ENCODE measurements at places on chromosomes 1 and 21. TPM values are rescaled to one million over a fixed set of nuclear protein-coding genes. Genes with fewer than 3 reads are reported as not detected.

- DNase-seq: no peak
Observed at GRCh38 chr1:54842963-54843362, 41.8 kb upstream of the TTC22 start.

- no peak for DNase-seq
Observed at GRCh38 chr1:162391790-162392563, 10.4 kb downstream of the C1orf226 start.

GRCh38 chr1:23019863-23020625 is 776 bp downstream of the KDM1A start:
- DNase-seq: peak; percentile 29

GRCh38 chr1:169568497-169568896 is 17.8 kb downstream of the F5 start:
- DNase-seq: no peak

DNA sequence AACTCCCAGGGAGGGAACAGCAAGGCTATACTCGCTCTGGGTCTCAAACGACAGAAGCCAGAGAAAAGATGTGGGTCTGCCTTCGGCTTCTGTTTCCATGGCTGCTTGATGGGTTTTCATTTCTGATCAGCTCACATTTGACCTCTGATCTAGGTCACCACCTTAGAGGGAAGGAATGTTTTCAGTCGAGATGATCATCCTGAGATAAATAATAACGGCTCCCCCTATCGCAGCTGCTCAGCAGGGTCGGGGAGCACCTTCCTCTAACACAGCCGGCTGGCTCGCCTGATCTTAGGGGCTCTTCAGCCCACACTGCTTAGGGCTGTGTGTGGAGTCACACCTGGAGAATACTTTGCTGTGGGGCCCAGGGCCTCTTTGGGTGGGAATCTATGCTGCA is 53.1 kb upstream of the ZNF648 start:
- no peak for DNase-seq

GRCh38 chr1:12229386-12229834 is 420 bp upstream of the VPS13D start:
- no peak for DNase-seq

GRCh38 chr1:86191958-86192357 is 35.4 kb upstream of the COL24A1 start:
- no peak for DNase-seq

DNA sequence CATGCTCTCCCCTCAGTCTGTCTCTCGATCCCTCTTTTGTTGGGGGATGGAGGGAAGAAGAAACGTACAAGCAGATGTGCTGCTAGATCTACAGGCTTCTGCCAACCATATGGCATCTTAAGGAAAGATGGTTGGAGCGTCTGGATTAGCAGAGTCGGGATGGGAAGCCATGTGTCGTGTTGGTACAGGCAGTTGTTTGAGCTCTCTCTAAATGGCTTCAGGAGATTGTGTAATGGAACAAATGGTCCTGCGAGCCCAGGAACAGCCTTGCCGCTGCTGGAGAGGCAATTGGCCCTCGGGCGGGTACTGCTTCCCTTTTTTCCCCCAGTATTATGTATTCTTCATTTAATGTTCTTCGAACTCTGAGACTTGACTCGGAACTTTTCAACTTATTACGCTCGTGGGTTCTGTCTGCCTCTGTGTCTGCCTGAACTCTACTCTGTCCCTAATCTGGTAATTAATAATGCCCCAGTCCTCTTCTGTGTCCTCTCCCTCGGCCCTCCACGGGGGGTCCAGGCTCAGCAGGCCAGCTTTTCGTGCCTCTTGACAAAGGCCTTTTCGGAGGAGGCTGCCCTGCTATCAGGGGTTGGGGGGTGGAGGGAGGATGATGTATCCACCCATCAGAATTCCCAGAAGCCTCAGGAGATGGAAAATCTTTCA is 215.3 kb downstream of the SDCCAG8 start:
- no peak for DNase-seq

- DNase-seq: no peak
Observed at GRCh38 chr1:231827337-231828105, 200.9 kb downstream of the DISC1 start.

DNA sequence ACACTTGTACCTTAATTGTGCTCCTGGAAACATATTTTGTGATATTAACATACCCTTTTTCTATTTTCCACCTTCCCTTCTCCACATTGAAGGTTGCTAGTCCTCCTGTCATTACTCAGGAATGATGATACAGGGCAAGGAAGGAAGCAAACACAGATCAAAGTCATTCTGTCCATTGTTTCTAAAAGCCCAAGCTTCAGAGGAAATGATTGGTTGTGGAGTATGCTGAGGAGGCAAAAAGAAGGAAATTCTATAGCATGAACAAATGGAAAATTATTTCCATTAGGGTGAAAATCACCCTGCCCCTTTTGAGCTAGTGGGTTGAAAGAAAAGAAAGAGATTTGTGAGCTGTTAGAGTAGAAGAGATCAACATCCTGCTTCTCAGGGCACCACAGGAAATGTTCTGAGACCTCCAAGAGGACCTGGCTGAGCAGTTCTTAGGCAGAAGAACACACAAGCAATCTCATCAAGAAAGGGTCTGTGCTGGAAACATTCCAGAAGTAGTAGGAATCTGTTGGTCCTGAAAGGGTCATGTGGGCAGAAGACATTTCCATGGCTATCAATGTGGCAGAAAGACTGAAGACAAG is 29.0 kb upstream of the PRRX1 start:
- DNase-seq: no peak

DNA sequence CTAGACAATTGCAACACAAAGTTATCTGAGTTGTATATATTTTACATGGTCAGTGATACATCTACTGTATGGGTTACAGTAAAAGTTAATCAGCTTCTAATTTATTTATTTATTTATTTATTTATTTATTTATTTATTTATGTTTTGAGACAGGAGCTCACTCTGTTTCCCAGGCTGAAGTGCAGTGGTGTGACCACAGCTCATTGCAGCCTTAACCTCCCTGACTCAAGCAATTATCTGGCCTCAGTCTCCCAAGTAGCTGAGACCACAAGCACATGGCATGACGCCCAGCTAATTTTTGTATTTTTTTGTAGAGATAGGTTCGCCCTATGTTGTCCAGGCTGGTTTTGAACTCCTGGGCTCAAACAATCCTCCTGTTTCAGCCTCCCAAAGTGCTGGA is 241.6 kb downstream of the PTPRC start:
- no peak for DNase-seq

GRCh38 chr1:9827558-9828185 is 3.9 kb upstream of the CLSTN1 start:
- no peak for DNase-seq

GRCh38 chr1:59071289-59071688 is 225.6 kb upstream of the FGGY start:
- DNase-seq: no peak

DNA sequence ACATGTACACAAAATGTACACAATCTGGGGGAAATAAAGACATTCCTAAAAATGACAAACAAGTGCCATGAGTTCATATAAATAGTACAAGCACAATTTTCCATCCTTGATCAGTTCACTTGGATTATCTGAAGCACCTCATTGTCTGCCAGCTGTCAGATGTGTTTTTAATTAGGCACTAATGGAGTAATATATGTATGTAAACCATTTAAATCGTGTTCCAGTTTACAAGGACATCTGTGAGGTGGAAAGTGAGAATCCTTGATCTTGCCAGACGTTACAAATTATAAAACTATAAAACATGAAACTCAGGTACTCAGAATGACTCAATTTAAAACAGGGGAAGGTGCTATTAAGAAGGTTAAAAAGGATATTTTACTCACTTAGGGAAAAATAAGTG is 1312.2 kb downstream of the PLA2G4A start:
- DNase-seq: no peak

- DNase-seq: no peak
Observed at GRCh38 chr1:38760562-38760961, 99.0 kb downstream of the RRAGC start.

DNA sequence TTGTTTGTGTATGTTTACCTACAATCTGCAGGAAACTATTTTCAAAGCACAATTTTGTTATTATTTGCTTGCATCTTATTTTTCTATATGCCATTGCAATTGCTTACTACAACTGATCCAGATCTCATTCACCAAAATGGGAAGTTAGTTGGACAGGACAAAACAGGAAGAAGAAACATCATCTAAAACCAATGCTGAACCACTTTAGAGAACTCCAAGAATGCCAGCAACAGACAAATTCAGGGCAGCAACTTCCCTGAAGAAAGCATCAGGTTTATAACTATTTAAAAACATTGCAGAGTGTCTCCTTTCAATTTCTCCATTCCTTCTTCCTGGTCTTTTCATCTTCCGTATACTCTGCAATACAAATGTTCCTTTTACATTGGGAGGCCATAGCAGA is 82.4 kb upstream of the SMYD2 start:
- DNase-seq: no peak

DNA sequence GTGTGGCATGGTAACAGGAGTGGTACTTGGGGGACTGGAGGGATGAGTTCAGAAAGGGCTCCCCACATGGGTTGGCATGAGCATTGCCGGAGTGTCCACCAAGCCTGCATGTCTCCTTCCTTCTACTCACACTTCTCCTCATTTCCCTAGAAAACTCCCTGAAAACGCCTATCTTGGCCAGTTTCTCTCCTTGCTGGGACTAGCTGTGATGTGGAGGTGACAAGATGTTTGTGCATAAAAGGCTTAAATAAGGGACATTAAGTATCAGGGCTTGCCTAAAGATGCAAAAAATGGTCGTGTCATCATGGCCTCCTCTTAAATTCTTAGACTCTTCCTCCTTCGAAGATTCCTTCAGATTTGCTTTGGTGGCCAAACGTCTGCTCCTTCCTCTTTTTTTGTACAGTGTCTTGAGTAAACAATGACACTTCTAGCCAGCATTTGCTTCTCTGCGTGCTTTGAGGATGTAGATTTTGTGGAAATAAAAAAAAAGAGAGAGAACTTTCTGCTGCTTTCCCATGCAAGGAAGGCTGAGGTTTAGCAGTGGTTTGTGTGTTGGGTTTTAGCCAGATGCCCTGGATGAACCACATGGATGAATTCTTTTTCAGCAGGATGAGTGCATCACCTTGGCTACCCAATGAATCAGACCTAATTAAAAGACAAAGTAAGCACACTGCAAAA is 239.1 kb upstream of the IRF2BP2 start:
- no peak for DNase-seq

DNA sequence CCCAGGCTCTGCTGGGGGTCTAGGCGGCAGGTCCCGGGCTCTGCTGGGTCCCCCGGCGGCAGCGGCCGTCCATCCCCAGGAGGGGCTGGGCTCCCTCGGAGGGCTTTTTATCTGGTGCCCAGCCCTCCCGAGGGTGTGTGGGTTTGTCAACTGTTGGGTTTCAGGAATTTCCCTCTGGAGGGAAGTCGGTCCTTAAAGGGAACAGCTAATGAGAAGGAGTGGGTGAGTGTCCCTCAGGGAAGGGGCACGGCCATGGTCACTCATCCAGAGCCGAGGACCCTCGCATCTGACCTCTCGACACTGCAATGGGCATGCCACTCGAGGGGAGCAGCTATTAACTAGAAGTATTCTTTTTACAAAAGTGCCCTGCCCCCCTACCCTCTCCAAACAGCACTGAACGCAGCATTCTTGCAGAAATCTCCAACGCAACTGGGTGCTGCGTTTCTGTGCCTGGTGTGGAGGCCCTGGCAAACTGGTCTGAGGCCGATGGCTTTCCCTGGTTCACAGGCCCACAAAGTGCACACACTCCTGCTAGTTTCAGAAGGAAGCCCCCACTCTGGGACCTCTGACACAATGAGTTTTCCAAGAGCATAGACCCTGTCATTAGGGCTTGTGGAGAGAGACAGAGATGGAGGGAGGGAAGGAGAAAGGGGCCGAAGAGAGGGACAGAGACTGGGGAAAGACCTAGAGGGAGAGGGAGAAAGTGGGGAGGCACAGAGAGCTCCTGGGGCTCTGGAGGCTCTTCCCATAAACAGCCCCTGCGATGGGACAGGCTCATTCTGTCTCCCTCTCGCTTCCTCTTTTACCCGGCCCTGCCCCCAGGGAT is 1.0 kb upstream of the TSPEAR start:
- peak; percentile 5 for DNase-seq

- no peak for DNase-seq
Observed at GRCh38 chr1:212718499-212718898, 18.9 kb upstream of the BATF3 start.

DNA sequence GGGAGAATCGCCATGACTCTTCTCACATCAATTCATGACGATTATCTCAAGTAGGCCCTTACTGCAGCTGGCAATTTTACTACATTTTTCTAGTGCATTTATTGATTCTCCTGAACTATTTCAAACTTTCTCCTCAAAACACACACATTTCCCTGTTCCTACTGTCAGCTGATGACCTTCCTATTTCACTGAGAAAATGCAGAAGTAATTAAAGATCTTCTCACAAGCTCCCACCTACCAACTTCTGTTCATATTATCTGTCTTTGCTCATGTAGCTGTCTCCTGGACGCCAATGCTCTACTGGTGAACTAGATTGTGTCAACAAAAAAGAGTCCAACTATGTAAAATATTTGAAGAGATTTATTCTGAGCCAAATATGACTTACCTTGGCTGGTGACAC is 36.4 kb upstream of the FASLG start:
- no peak for DNase-seq

DNA sequence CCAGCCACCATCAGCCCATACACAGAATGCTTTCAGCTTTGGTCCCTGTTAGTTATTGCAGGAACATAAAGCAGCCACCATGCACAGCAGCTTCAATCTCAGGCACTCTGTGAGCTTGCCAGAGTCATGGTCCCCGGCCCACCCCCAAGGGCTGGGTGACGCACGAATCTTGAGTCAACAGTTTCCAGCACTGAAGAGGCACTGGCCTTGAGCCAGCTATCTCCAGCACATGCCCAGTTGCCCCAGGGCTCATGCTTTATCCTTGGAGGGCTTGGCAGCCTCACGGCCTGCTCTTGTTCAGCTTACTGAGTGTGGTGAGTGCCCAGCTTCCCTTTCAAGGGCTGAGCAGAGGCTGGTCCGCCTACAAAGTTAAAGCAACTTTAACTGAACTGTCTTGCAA is 200.7 kb upstream of the RAB4A start:
- peak; percentile 48 for DNase-seq

GRCh38 chr1:115230281-115230680 is 107.8 kb downstream of the NGF start:
- DNase-seq: no peak

DNA sequence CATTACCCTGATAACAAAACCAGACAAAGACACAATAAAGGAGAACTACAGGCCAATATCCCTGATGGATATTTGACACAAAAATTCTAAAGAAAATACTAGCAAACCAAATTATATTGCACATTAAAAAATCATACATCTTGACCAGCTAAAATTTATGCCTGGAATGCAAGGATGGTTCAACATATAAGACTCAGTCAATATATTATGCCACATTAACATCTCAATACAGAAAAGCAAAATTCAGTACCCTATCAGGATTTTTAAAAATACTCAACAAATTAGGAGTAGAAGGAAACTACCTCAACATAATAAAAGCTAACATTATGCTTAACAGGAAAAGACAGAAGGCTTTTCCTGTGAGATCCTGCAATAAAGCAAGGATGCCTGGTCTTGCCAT is 177.1 kb downstream of the MAGI3 start:
- DNase-seq: no peak

The FMO2 gene
- not detected for total RNA-seq

The HES2 gene
- total RNA-seq: 0.98 TPM

The SLC1A7 gene
- total RNA-seq: not detected

The DMRTA2 gene
- total RNA-seq: not detected

The SPRR5 gene
- not detected for total RNA-seq

The WNT3A gene
- not detected for total RNA-seq

The GPR37L1 gene
- 0.07 TPM for total RNA-seq

The TNFRSF8 gene
- total RNA-seq: 0.53 TPM

The HCN3 gene
- total RNA-seq: 12.9 TPM

The NLRP3 gene
- 0.22 TPM for total RNA-seq

The EDARADD gene
- total RNA-seq: 16.6 TPM

The ERICH3 gene
- total RNA-seq: not detected

The MYOM3 gene
- 0.11 TPM for total RNA-seq

Measured in mesothelial cell of epicardium (in vitro differentiated cells).